Adipocyte (in vitro differentiated cells): ENCODE measurements at places on chromosomes 11 and 22.

- no peak for DNase-seq
Measured at GRCh38 chr11:19672586-19673206, 39.9 kb upstream of the NAV2 start.

DNA sequence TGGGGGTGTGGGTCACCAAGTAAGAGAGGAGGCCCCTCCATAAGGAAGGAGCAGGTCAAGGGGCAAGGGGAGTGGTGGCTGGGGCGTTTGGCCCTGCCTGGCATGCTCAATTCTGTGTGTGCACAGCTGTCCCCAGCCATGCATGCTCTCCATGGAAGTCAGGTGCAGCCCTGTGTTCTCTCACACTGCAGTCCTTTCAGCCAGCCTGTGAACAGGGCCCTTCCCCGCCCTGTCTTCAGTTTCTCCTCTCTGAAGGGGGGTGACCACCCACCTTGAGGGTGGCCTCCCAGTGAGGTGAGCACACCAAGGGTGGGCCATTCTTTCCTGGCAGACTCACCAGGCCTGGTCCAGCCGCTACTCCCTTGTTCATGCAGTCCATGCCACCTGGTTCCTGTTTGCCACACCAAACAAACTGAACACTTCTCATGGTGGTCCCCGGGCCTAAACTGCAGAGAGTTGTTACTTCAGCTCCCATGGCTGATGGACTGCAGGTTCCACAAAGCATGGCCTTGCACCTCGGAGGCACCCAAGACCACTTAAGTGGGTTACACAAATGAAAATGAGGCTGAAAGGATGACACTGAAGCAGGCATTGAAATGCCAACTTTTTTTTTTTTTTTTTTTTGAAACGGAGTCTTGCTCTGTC is 1.7 kb upstream of the CHCHD10 start:
- no peak for DNase-seq

DNA sequence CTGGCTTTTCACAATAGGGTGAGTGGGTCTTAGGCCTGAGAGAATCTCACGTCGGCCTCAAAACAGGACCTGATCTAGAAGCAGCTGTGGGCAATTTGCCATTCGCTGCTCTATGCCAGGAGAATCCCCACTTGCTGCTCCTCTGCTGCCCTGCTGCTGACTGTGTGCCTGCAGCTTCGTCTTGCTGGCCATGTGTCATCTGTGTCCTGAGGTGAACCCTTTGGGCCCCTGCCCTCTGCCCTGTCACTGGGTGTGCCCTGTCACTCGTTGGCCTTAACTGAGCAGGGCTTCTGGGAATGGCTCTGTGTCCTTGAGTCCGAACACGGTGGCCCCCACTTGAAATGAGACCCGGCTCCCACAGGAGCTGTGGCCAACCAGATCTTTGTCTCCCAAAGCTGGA is 6.2 kb downstream of the NAA40 start:
- no peak for DNase-seq

GRCh38 chr11:45655347-45655756 is 10.1 kb downstream of the CHST1 start:
- peak; percentile 87 for DNase-seq

- DNase-seq: no peak
Measured at GRCh38 chr11:81570669-81571068, 1163.0 kb downstream of the FAM181B start.

- no peak for DNase-seq
Measured at GRCh38 chr11:57942808-57943207, 80.9 kb upstream of the OR9Q1 start.

- peak; percentile 6 for DNase-seq
Measured at GRCh38 chr11:124115782-124116616, 749 bp downstream of the VWA5A start.

GRCh38 chr11:22670830-22671229 is 4.4 kb downstream of the GAS2 start:
- DNase-seq: no peak

DNA sequence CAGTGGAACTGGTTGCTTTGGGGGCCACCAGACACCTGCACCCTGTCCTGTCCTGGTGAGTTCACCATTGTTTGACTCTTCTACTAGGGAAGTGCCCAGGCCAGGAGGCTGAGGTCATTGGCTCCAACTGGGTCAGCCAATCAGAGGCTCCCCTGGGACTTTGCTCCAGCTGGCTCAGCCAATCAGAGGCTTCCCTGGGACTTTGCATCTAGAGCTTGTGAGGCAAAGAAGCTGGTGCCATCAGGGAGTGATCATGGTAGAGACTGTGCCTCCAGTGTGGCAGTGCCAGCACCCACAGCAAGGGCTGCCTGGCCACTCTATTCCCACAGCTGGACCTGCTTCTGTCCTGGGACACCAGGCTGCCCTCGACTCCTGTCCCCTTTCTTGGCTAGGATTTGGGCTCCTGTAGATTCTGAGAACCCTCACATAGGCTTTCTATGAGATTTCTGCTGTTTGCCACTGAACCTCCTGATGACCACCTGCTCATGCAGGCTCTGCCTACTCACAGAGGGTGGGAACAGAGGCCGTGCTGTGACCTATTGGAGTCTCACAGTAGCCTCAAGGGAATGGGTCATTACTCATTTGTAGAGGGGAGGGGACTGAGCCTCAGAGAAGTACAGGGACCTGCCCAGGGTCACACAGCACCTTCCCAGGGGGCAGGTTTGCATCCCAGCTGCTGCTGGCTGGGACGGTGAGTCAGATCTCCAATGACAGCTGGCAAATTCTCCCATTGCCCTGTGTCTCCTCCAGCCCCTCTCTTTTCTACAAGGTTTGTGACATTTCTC is 59.2 kb upstream of the SHISAL1 start:
- no peak for DNase-seq

GRCh38 chr22:41280854-41281253 is 5.1 kb downstream of the RANGAP1 start:
- no peak for DNase-seq

DNA sequence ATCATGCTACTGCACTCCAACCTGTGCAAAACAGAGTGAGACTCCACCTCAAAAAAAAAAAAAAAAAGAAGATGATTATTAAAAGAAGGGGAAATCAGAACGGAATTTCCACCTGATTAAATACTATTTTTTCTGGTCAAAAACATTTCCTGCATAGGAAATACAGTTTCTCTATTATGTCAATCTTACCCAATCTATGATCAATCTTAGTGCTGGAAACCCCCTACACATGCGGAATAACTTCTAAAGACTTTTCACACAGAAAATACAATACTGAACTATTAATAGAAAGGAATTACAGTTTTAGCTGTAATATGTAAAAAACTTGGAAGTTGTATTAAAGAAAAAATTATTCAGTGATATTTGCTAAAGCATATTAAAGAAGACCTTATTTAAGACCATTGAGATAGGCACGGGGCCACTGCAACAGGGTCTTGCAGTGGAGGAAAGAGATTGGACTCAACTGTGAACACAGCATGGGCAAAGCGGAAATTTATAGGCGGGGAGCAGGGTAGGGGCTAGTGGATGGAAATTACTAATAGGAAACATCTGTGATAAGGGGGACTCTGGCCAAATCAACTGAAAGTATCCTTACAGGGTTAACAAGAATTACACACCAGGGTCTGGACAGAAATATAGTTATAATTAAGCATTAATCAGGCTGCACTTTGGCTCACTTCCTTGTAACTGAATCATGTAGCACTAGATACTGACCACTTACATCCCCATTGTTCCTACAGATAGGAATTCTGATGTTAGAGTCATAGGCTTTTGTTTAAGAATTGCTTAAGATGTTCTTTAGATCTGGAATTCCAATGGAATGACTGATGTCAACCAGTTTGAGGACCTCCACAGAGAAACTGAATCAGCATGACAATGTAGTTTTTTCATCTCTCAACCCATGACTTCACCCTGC is 411.5 kb upstream of the DDI1 start:
- DNase-seq: peak; percentile 90

GRCh38 chr11:111696556-111696955 is 69.6 kb downstream of the PPP2R1B start:
- DNase-seq: peak; percentile 77

DNA sequence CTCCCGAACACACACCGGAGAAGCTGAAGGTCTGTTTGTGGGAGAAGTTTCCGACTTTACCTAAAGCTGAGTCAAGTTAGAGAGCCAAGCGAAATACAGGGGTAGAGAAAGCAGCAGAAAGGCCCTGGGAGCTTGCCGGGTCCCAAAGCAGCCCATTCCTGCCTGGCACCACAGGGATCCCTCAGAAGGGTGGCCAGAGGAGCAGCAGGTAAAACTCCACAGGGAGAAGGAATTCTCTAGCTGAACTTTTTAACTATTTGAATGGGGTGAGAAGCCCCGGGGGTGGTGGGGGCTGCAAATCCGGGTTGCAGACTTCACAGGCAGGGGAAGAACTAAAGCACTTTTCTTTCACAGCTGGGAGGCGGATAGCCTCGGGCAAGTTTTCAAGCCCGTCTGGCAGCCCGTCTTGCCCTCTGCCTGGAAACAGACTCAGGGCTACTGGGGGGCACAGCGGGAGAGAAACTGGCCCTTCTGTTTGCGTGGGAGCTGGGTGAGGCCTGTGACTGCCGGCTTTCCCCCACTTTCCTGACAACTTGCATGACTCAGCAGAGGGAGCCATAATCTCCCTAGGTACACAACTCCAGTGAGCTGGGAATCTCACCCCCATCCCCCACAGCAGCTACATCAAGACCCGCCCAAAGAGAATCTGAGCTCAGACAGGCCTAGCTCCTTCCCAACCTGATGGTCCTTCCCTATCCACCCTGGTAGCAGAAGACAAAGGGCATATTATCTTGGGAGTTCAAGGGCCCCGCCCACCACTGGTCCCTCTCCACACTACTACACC is 311.0 kb downstream of the SBF2 start:
- peak; percentile 34 for DNase-seq

DNA sequence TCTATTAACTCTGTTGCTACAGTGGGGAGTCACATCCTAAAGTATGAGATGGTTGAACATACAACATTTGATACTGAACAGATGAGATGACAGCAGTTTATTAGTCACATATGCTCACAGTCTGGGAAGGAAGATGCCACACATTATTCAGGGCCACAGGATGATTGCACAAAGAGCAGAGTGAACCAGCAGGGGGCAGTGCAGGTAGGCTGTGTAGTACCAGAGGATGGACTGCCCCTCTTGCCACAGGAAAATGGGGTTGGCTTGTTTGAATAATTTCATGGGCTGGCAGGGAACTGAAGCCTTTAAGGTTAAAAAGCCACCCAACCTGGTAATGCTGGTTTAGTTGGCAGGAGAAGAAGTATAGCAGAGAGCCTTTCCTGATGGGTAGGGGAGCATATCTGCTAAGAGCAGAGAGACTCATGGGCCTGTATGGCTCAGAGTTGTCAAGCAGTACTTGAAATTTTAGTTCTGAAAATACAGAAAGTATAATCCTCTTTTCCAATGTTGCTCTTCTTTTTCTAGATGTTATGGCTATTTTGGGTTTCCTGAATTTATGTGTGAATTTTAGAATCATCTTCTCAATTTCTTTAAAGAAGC is 180.4 kb upstream of the B3GAT1 start:
- no peak for DNase-seq

DNA sequence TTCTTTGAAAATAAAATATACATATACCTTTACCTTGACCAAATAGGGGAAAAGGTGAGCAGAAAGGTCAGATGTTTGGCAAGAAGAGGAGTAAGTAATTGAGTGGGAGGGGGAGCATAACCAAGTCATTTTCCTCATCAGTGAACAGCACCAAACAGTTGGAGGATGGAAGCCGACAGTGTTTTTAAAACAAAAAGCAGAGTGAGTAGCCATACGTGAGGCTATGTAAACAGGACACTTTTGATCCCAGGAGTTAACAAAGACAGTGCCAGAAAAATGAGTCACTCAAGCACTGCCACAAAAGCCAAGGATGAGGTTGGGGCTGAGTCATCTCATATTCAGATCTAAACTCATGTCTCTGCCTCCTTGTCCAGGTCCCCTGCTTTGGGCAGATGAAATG is 734.7 kb downstream of the KCNA4 start:
- peak; percentile 87 for DNase-seq

DNA sequence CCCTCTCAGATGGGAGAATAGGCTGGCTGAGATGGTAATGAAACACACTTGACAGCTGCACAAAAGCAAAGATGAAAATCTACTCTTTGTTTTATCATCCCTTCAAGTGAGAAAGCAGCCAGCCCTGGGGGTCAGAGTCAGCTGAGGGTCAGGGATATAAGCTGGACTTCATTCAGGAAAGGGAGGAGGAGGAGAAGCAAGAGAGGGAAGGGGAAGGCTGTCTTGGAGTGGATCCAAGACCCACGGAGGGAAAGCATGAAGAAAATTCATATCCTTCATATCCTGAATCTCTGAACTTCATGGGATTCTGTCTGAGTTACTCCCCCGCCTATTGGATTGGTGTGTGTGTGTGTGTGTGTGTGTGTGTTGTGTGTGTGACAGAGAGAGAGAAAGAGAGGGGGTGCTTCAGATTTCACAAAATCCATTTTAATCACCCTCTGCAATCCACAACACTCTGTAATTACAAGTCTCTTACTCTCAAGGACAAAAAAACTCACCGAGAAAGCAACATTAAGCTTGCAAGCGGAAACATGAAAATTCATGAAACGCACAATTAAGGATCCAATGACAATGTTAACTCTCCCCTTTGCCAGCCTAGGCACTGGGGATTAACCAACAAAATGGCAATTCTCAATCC is 327.7 kb downstream of the TENM4 start:
- no peak for DNase-seq

- peak; percentile 57 for DNase-seq
Measured at GRCh38 chr22:45692549-45692948, 20.9 kb downstream of the ATXN10 start.

DNA sequence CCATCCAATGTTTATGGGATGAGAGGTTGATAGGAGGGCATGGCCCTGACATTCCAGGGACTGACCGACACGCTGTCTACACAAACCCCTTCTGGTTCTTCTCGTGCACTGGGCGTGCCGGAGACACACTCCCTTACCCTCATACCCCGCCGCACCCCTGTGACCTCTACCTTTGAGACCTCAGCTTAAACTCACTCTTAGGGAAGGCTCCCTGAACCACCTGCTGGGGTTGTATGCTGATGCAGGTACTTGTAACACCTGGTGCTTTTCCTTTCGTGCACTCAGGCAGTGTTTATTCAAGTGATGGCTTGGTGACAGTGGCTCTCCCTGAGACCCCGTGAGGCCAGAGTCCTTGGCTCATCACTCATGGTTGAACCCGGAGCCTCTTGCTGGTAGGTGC is 12.0 kb downstream of the PPARA start:
- no peak for DNase-seq

DNA sequence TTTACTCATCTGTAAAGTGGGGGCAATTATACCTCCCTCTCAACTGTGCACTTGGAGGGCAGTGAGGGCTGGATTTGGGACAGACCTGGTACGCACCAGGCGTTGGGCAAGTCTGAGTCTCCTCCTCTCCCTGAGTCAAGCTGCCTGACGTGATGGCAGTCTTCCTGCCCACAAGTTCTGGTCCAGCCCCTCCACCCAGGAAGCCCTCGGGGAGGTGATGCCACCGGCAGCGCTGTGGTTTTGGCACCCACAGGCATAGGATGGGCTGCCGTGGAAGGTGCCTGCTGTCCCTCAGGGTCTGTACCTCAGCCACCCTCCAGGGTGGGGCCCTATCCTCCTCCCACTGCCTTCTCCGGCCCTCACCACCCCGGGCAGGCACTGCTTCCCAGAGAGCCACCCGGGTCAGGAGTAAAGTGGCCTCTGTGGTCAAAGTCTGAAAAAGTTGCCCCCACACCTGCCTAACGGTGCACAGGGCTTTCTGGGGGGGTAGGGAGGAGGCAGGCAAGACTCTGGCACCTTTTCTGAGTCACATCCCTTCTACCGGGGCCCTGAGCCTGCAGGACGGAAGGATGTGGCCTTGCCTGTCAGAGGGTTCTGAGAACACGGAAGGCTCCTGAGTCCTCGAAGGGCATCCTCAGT is 6.5 kb upstream of the APOBEC3H start:
- no peak for DNase-seq

GRCh38 chr22:40951795-40952605 is 822 bp downstream of the RBX1 start:
- DNase-seq: peak; percentile 58
